ENCODE measurements at places on chromosomes 13 and 19.

GRCh38 chr13:48485432-48485831, 47.4 kb downstream of the RCBTB2 start:
- no peak overlapping the region for H3K4me3 ChIP-seq
- no peak overlapping the region for H3K27ac ChIP-seq
- peaks cover 15% of the 10 kb centered on the region for H3K36me3 ChIP-seq
- no peak for ATAC-seq

GRCh38 chr13:24605923-24606372, 74.3 kb upstream of the ATP12A start:
- no peak overlapping the region for H3K27ac ChIP-seq
- H3K4me1 ChIP-seq = peaks cover 11% of the 10 kb centered on the region
- peak; percentile 40 for ATAC-seq

DNA sequence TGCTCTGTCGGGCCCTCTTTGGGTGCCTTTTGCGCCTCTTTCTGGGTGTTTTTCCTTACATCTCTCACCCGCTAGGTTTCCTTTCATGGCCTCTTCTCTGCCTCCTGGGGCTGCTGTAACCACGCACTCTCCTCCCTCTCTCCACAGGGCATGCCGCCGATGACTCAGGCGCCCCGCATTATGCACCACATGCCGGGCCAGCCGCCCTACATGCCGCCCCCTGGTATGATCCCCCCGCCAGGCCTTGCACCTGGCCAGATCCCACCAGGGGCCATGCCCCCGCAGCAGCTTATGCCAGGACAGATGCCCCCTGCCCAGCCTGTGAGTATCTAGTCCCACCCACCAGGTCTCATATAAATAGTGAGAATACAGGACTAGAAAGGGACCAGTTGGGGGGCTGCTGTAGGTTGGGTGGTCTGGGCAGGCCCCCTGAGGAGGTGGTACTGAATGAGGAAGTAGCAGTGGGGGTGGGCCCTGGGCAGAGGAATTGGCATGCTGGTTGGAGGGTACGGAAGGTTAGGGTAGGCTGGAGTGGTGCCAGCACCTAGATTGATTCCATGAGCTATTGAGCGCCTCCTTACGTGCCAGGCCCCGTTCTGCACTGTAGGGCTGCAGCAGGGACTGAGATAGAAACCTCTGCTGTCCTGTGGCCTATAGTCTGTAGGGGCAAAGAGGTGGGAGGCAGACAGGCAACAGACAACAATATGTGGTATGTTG, 11.9 kb downstream of the SNRPA start:
- H3K4me1 ChIP-seq = peaks cover 40% of the 10 kb centered on the region
- no peak for ATAC-seq
- no peaks in the 10 kb centered on the region for H3K27me3 ChIP-seq
- peak overlapping the region; percentile 66 for H3K27ac ChIP-seq

DNA sequence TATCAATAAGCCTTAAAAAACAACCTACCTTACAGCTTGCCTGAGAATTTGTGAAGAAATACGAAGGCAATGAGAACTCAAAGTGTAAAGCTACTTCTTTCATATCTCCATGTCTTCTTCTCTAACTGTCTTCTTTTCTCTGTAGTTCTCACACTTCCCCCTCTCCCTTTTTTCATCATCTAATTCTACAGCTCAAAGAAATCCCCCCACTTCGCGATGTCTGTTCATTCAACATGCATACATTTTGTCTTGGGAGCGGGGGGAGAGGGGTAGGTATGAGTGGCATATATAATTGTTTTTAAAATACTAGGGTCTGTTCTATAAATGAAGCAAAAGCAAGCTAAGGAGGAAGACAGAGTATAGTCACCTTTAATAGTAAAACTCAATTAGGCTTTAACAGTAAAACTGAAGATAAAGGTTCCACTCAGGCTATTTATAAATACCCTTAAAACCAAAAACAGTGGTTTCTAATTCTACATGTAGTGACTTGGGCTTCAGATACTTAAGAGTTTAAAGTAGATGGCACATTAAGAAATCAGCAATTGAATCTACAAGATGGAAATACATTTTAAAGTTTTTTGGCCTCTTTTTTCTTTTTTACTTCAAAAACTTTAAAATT, 106.9 kb downstream of the KLF12 start:
- peaks cover 36% of the 10 kb centered on the region for H3K4me1 ChIP-seq
- H3K27ac ChIP-seq = peak overlapping the region; percentile 80
- ATAC-seq = no peak

- no peaks in the 10 kb centered on the region for H3K36me3 ChIP-seq
- no peak overlapping the region for H3K4me3 ChIP-seq
- H3K27ac ChIP-seq = no peak overlapping the region
Measured at GRCh38 chr13:31978021-31978420, 53.6 kb upstream of the FRY start.

GRCh38 chr13:31067416-31068118, 94.1 kb downstream of the HSPH1 start:
- peak overlapping the region; percentile 9 for H3K4me3 ChIP-seq
- peak overlapping the region; percentile 15 for H3K27ac ChIP-seq
- peak; percentile 83 for ATAC-seq
- no peaks in the 10 kb centered on the region for H3K36me3 ChIP-seq
- peaks cover 19% of the 10 kb centered on the region for H3K4me1 ChIP-seq

DNA sequence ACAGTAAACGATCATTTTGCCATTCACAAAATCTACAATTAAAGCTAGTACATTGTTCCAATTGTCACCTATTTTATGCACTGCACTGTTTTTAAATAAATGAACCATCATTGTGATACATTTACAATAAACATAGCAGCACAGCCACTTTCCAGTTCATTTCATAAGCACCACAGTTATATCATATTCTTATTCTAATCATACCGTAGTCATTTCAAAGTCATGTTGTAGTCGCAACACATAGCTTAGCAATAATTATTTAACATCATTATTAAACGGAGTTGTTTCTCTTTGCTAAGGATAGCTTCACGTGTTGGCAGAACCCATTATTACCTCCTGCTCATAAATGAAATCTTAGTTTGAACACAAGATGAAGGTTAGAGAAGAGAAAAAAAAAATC, 2.2 kb upstream of the PCDH9 start:
- ATAC-seq = no peak
- H3K27ac ChIP-seq = no peak overlapping the region
- peaks cover 4% of the 10 kb centered on the region for H3K4me1 ChIP-seq
- H3K36me3 ChIP-seq = no peaks in the 10 kb centered on the region
- H3K27me3 ChIP-seq = peaks cover 14% of the 10 kb centered on the region

GRCh38 chr13:99605420-99606323, 104.4 kb downstream of the TM9SF2 start:
- H3K4me3 ChIP-seq = peak overlapping the region; percentile 91
- peaks cover 21% of the 10 kb centered on the region for H3K4me1 ChIP-seq
- no peaks in the 10 kb centered on the region for H3K36me3 ChIP-seq
- H3K27ac ChIP-seq = peak overlapping the region; percentile 76
- H3K27me3 ChIP-seq = no peaks in the 10 kb centered on the region

DNA sequence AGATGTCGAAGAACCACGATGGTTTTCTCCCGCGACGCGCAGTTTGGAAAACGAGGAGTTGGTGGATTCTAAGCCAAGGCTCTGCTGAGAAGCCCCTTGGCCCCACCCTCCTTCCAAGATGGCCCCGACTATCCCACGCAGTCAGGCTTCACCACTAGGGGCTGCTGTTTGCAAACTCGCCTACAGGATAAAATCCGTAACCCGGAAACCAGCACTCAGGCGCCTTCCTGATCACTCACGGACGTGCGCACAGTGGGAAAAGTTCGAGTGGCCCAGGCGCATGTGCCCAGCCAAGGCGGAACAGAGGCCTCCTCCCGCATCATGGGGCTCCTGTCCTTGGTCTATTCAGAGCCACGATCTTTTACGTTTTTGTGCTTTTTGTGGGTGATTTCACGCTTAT, 19.2 kb upstream of the UQCR11 start:
- H3K4me3 ChIP-seq = no peak overlapping the region
- no peak overlapping the region for H3K27ac ChIP-seq
- H3K4me1 ChIP-seq = no peaks in the 10 kb centered on the region
- no peaks in the 10 kb centered on the region for H3K27me3 ChIP-seq
- ATAC-seq = peak; percentile 73

DNA sequence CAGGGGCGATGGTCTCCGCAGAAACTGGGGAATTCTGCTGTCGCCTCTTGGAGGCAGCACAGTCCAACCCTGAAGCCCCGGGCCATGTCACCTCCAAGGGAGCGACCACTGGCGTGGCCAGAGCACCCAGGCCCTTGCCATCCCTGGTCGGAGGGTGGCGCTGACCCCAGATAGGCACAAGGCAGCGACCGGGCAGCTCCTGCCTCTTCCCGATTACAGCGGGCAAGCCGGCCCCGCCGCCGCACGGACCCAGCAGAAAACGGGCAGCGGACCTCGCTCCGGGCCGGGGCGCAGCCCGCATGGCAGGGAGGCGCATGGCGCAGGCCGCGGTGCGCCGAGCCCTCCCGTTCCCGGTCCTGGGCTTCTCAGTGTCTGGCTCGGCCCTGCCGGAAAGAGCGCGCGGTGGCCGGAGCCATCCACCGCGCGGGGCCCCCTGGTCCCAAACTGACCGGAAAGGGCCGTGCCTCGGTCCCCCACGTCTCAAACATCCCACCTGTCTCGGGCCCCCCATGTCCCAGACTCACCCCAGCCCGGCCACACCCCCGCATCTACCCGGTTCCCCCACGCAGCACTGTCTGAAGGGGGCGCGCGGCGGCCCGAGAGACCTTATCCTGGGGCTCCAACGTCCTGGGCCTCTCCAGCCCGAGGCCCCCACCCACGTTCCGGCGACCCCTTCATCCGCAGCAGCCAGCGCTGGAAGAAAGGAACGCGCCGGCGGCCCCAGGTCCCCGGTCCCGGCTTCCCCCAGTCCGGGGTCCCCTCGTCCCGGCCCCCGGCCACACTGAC, 727 bp downstream of the CERS1 start:
- no peak overlapping the region for H3K27ac ChIP-seq
- peaks cover 6% of the 10 kb centered on the region for H3K4me1 ChIP-seq
- H3K4me3 ChIP-seq = no peak overlapping the region
- H3K36me3 ChIP-seq = peaks cover 16% of the 10 kb centered on the region
- peak; percentile 15 for ATAC-seq

GRCh38 chr13:109480011-109480955, 306.1 kb downstream of the IRS2 start:
- no peaks in the 10 kb centered on the region for H3K4me1 ChIP-seq
- H3K27ac ChIP-seq = no peak overlapping the region
- no peak overlapping the region for H3K4me3 ChIP-seq
- H3K27me3 ChIP-seq = peaks cover 7% of the 10 kb centered on the region

Data from activated T-helper 17 cell treated with anti-CD3 and anti-CD28 coated beads, Interleukin-2, amount 50 U/mL, for 72 hours (primary cell).